Stimulated activated CD4-positive, alpha-beta T cell treated with anti-CD3 and anti-CD28 coated beads, TNF-alpha, amount 100 ng/mL, for 24 hours (primary cell): ENCODE measurements at places on chromosomes 11 and 22.

GRCh38 chr11:66914505-66914904 is 43.7 kb downstream of the PC start:
- no peak for DNase-seq

DNA sequence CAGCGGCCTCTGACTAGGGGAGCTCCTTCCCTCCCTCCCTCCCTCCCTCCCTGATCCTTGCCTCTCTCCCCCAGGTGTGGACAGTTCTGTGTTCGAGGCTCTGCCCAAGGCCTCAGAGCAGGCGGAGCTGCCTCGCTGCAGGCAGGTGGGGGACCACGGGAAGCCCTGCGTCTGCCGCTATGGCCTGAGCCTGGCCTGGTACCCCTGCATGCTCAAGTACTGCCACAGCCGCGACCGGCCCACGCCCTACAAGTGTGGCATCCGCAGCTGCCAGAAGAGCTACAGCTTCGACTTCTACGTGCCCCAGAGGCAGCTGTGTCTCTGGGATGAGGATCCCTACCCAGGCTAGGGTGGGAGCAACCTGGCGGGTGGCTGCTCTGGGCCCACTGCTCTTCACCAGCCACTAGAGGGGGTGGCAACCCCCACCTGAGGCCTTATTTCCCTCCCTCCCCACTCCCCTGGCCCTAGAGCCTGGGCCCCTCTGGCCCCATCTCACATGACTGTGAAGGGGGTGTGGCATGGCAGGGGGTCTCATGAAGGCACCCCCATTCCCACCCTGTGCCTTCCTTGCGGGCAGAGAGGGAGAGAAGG is 11.1 kb upstream of the POU2F3 start:
- DNase-seq: no peak

- DNase-seq: peak; percentile 31
Measured at GRCh38 chr22:23237841-23238240, 57.5 kb downstream of the BCR start.

DNA sequence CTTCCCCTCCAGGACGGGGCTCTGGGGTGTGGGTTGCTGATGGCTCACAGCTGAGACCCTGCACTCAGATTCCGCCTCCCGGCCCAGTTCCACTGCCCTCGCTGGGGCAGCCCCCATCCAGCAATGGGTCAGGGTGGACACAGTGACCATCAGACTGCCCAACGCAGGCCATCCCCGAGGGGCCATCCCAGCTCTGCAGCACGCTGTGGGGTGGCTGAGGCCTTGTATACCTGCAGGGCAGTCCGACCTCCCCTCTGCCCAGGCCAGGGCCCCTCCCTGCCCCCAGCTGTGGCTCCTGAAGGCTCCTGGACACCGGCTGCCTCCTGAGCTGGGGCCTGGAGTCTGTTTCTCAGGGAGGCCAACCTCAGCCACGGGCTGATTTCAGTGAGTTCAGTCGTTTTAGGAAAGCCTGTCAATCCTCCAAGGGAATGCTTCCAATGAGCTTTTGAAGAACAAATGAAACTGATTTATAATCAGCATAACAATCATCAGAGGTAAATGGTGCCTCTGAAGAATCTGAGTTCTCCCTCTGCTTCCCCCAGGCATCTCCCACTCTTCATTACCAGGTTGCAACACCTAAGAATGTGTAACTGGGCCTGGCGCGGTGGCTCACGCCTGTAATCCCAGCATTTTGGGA is 95.1 kb downstream of the CELSR1 start:
- no peak for DNase-seq

- no peak for DNase-seq
Measured at GRCh38 chr11:94655291-94655690, 88.1 kb downstream of the PIWIL4 start.

DNA sequence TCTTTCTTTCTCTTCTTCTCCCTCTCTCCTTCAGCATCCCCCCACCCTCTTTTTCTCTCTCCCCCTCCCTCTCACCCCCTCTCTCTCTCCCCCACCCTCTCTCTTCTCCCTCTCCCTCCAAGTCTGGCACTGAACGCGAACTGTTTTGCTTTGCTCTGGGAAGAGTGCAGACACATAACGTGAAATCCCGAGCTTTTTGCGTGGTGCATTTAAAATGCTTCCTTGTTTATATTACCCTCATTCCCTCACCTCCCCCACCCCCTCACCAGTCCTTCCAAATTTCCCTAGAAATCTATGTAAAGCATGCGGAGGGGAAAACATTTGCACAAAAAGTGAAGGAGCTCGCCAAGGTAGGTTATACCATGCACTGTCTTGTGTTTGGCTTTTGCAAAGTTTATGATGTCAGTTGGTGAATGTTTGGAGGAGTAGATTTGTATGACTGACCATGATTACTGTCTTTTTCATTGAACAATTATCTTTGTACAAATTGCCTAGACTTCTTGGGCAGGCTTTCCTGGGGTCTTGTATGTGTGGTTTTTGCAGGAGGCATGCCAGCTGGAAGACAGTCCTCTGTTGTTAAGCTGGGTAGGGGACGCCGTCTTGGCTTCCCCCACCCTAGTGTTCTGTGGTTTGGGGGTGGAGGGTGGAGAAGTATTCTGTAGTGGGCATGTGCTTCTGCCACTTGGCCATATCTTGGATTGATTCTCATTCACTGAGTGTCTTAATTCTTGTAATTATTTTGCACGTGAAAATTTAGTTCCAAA is 123.7 kb upstream of the HSD17B12 start:
- no peak for DNase-seq

DNA sequence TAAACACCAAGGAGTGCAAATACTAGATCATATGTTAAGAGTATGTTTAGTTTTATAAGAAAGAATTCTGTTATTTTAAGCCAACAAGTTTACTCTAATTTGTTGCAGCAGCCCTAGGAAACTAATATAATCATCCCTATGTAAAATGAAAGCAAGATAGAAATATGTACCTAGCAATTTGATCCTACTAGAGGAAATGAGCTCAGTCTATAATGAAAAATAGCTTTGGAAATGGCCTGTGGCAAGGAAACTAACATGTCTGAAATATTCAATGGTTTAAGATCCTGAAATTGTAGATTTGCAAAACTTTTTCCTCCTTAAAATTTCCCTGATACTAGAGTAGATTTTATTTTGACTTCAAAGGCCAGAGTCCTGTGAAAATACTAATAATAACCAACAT is 112.7 kb upstream of the SLC5A12 start:
- no peak for DNase-seq

DNA sequence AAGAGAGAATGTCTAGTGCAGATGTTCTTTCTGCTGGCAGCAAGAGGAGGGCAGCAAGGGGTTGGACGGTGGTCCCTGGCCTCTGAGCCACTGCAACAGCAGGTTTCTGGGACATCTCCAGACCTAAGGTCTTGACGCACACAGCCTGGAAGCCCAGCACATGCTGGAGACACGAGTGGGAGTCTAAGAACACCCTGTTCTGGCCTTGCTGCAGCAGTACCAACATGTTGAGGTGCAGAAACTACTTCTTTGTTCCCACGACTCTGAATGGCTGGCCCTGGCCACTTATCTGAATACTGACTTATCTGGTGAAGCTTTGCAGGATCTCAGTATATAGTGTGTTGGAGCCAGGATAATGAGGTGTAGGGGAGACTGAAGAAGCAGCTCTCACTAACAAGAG is 6.8 kb downstream of the MICAL2 start:
- no peak for DNase-seq

DNA sequence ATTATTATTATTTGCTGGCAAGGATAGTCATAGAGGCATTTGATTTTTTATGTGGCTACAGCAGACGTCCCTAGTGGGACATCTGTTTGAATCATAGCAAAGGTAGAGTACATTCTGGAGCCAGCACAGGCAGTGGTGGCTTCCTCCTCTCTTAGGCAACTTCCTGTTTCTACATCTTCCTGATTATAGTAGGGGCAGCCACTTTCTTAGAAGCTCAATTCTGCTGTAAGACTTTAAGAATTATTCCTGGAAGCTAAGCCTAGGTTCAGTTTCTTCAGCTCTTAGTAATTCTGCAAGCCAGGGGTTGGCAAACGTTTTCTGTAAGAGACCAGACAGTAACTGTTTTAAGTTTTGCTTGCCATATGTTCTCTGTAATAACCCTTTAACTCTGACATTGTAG is 129.3 kb upstream of the TENM4 start:
- no peak for DNase-seq
